Activated T-helper 2 cell treated with anti-CD3 and anti-CD28 coated beads, Interferon-gamma antibody, Interleukin-2, Interleukin-4, amounts not matched to agents 10 μg/mL and 5 μg/mL and 100 μg/mL, durations not matched to agents 14 hours and 24 hours and 36 hours (primary cell): ENCODE measurements at places on chromosomes 6 and 20.
A peak's percentile ranks its signal among the peaks of the same experiment; 100 is the strongest.

GRCh38 chr6:40398810-40399477 is 188.2 kb downstream of the LRFN2 start:
- DNase-seq = no peak

- no peak for DNase-seq
Observed at GRCh38 chr20:6418732-6419131, 295.9 kb upstream of the FERMT1 start.

DNA sequence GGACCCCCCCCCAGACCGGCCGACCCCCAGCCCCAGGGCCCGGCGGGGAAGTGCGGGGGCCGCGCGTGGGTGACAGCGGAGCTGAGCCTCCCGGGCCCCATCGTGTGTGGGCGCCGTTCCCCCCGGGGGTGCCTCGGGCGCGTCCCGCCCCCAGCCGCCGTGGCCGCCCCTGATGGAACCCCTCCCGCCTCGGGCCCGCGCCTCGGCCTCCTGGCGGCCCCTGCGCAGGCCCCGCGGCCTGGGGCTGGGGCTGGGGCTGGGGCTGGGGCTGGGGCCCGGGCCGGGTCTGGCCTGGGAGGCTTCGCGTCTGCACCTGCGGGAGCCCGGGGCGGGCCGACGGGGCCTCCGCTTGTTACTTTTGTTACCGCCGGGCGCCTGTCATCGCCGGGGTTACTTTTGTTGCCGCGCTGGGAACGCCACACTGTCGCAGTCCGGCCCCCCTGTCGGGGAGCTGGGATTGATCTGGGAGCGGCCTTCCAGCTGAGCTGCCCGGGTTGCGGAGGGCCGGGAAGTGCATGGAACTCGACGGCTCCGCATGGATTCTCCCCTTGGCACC is 598 bp downstream of the OGFR start:
- DNase-seq = no peak

- no peak for DNase-seq
Observed at GRCh38 chr6:11926594-11927407, 85.3 kb upstream of the HIVEP1 start.

DNA sequence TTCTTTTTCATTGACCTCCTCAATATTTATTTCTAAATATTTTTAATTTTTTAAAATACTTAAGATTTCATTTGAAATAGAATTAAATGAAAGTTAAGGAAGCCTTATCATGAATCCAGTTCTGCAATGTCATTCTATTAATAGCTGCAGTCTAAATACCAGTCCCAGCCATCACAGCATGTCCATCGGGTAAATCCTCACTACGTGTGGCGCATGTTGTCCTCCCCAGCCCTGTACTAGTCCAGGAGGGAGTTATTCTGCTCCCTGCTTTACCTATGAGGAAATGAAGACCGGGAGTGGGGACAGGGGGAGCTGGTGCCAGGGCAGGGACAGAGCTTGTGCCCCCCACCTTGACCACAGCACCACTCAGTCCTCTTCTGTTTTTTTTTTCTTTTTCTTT is 125.1 kb upstream of the QKI start:
- DNase-seq = no peak

GRCh38 chr20:41268917-41269652 is 48.4 kb downstream of the ZHX3 start:
- no peak for DNase-seq

DNA sequence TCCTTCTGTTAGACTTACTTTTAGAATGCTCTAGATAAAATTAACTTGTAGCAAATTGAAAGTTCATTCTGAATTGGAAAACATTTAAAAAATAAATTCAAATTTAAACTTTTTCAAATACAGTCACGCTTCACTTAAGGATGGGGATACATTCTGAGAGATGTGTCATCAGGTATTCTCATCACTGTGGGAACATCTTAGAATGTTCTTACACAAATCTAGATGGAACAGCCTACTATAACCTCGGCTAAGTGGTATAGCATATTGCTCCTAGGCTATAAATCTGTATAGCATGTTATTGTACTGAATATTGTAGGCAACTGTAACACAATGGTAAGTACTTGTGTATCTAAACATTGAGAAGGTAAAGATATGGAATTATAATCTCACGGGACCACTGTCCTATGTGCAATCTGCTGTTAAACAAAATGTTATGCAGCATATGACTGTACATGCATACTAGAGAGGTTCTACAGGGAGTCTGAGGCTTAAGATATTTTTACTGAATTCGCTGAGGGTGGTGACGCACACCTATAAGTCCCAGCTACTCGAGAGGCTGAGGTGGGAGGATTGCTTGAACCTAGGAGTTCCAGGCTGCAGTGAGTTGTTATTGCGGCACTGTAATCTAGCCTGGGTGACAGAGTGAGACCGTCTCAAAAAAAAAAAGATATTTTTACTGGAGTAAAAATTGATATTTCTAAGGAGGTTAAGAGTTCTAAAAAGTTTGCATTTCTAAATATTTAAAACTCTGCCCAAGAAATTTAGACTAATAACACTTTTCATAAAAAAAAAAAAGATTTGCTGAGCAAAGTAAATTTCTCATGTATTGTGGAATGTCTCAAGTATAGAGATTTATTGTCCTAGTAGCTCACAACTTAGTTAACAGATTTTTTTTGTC is 87.3 kb upstream of the TULP1 start:
- no peak for DNase-seq

GRCh38 chr6:25112322-25112773 is 166.8 kb upstream of the CARMIL1 start:
- no peak for DNase-seq

DNA sequence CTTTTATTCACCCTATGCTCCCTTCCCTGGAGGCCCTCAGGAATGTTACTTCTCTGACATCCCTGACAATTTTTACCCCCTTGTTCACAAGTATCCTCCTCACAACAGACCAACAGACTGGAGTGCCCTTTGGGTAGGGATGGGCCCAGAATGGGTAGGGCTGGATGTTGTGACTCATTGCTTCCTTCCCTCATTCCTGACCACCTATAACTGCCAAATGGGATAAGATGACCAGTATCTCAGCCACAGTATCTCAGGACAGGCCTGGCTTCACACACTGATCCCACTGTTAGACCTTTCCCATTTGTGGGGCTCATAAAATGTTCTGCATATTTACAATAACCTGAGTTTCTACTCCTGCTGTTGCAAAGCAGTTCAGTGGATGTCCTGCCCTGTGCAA is 223.0 kb upstream of the LRFN2 start:
- no peak for DNase-seq

GRCh38 chr6:32982702-32983492 is 14.5 kb downstream of the BRD2 start:
- DNase-seq = no peak

- peak; percentile 58 for DNase-seq
Observed at GRCh38 chr20:59207742-59208357, 44.2 kb downstream of the ZNF831 start.

DNA sequence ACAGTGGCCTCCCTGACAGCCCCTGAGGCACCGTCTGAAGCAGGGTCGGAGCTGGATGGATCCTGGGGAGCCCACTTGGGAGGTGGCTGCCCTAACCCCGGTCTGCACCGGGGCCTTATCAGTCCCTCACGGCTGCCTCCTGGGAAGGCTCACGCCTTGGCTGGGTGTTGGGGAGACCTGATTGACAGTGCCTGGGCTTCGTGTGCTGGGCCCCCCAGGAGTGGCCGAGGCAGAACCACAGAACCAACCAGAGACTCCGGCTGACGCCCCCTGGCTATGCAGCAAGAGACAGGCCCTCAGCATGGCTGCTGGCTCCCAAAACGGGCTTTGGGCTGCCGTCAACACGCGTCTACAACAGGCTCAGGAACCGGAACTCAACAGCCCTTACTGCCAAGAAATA is 219.6 kb downstream of the TAF4 start:
- DNase-seq = no peak

- no peak for DNase-seq
Observed at GRCh38 chr20:41411391-41411847, 44.8 kb upstream of the EMILIN3 start.

DNA sequence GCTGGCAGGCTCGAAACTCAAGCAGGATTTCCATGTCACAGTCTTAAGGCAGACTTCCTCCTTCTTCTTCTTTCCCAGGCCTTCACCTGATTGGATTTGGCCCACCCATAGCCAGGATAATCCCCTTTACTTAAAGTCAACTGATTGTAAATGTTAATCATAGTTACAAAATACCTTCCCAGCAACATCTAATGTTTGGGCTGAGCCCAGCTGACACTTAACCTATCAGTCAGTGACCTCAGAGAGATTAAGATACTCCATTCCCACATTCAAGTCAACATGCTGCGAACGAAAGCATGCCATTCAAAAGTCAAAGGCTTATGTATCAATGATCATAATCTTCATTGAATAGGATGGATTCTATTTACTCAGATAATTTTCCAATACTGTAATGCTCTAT is 16.0 kb downstream of the MAP7 start:
- DNase-seq = no peak

- DNase-seq = no peak
Observed at GRCh38 chr6:5463690-5464089, 202.4 kb downstream of the FARS2 start.

DNA sequence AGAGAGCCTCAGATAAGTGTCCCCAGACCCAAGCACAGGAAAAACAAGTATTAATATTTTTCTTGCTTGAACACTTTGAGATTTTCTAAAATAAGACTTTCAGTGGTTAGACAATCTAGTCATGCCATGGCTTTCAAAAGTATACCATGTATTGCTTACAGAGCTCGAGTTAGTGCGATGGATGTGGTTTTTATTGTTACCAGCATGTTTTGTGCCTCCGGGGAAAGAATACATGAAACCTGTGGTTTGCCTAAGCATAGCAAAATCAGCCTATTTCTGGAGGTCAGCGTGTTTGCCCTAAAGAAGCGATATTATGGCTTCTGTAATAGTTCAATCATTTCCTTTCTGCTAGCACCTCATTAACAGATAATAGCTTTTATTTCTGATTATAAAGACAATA is 21.6 kb downstream of the RIN2 start:
- no peak for DNase-seq

DNA sequence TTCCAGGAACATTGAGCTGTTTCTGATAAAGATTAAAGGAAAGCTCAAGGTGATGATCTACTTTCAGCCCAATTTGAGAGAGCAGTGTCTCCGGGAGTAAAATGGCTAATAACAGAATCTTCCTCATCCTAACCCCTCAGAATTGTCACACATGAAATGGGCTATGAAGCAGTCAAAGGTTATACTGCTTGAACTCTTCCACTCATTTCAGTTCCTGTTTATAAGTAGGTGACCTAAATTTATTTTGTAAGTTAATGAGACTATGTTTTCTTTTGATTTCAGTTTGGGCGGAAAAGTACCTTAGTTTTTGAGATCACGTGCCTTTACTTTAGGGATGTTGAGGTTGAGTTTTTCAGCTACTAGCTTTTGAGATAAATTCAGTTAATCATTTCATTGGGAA is 47.2 kb downstream of the QKI start:
- no peak for DNase-seq

GRCh38 chr6:100057941-100058340 is 63.9 kb upstream of the MCHR2 start:
- no peak for DNase-seq

DNA sequence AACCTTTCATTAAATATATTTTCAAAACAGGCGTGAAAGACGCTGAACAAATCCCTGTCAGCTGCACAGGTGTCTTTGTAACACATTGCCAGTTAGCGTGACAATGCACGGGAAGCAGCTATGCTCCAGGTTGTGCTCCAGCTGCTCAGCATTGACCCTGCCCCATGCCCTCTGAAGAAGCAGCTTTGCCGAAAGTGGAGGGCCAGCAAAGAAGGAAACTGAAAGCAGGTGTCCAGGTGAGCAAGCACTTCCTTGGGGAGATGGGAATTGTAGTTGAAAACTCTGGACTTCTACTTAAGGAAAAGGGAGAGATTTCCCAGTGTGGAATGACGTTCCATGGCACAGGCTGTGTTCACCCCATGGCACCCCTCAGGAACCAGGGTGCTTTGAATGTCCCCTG is 125.7 kb downstream of the TTLL2 start:
- DNase-seq = no peak

DNA sequence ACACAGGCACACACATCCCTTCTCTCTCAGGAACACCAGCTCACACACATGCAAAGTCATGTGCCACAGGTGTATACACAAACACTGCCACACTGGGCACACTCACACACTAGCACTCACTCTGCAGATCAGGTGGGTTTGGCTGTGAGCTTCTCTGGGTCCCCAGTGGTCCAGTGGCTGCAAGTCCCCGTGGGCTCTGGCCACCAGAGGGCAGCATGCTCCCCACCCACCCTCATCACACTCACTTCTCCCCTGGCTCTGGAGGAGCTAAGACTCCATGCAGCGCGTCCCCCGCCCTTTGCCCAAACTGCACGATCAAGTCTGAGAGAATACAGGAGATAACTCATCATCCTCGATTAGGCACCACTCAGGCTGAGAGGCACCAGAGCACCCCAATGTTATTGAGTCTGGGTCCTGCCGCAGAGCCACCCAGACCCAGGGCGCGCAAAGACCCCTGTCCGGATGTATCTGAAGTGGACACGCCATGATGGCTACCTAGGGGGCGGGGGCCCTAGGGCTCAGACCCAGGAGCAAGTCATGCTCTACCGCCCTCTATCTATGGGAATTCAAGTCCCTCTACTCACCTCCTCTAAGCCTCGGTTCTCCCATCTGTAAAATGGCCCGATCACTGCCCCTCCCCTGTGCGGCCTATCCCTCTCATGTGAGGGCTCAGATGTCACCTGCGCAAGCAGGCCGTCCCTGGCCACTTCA is 90.5 kb downstream of the GRM4 start:
- peak; percentile 30 for DNase-seq
